CD4-positive, alpha-beta T cell treated with Interleukin-2 at 100 ng/mL for 4 hours (primary cell): ENCODE measurements at places on chromosomes 13 and 19.

DNA sequence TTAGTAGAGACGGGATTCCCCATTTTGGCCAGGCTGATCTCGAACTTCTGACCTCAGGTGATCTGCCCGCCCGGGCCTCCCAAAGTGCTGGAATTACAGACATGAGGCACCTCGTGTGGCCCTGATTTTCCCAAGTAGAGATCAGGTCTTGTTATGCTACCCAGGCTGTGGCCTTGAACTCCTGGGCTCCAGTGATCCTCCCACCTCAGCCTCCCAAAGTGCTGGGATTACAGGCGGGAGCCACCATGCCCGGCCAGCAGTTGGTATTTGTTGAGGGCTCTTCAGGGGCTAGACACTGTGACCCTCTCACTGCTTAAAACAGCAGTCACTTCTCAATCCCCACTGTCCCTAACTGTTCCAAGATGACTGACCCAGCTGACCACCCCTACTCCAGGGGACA is 8.5 kb upstream of the ELAVL3 start:
- DNase-seq = no peak

DNA sequence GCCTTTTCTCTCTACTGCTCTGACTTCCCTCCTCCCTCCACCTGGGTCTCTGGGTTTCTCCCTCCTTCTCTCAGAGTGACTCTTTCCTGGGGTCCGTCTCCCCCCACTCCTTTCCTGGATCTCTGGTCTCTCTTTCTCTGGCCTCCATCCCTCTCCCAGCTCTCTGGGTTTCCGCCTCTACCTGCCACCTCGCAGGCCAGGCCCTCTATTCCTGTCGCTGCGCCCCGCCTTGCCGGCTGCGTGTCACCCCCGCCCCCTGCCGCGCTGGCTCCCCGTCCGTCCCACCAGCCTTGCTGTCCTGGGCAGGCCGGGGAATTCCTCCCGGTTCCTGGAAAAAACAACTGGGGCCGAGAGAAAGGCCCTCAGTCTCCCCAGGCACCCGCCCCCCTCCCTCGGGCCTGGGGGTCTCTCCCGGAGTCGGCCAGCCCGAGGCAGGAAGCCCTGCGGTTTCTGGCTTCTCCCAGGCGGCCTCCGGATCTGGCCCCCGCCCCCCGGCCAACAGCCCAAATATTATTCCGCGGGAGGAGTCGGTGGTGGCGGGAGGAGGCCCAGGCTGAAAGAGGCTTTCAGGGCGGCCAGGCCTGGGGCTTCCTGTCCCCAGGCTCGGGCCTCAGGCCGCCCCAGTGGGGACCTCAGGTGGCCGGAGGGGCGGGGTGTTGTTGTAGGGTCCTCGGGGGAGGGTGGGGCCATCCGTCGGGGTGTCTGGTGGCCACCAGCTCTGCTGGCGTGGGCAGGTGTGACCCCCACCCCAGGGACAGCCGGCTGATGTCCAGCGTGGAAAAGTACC is 9.3 kb downstream of the IRF2BP1 start:
- DNase-seq = no peak

GRCh38 chr19:6674868-6675305 is 4.9 kb upstream of the TNFSF14 start:
- DNase-seq = peak; percentile 91

DNA sequence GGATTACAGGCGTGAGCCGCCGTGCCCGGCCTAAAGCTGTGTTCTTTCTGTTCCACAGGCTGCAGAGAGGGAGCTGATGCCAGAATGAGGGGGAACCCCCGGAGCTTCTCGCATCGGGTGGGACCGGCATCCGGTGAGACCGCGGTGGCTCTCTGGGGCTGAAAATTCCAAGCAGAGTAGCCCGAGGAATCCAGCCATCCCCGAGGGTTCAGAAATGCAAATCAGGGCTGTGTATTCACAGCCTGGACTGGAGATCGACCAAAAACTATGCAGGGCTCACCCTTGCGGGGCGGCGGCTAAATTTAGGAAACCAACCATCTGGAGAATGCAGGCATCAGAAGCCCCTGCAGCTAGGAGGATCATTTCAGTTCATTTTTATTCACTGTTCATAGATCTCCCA is 99.2 kb downstream of the GNG7 start:
- DNase-seq = no peak

DNA sequence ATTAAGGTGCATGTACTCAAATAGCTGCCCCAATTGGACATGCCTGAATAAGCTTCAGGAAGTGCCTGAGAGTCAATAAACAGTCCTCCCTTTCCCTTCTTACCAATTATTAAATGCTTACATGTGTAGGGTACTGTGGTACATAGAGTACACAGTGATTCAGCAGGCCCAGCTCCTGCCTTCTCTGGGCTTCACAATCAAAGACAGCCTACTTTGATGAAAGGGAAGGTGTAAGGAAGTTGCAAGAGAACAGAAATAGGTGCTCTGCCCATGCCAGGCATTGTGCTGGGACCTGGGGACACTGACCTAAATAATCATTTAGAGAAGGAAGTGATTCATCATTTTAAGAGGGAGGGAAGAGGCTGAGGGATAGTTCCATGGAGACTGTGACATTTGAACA is 17.2 kb downstream of the FRY start:
- no peak for DNase-seq

DNA sequence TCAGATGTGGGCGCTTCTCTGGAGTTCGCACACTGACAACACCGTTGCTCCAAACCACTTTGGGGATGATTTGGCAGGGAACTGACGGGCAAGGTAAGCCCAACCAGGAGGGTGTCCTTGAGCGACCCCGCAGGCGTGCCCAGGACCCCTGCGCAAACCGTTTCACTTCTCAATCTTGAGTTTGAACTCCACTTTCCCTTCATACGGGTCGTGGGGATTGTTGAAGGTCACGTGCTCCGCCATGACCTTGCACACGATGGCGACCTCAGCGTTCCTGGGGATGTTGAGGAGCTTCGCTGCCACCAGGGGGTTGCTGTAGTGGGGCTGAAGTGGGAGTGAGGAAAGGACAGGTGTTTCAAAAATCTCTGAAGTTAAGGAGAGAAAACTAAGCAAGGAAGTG is 8.8 kb downstream of the ATP4B start:
- DNase-seq = no peak

- no peak for DNase-seq
Observed at GRCh38 chr13:73873940-73874830, 260.0 kb downstream of the KLF12 start.
